T-cell (primary cell): ENCODE measurements at places on chromosomes 3 and 15. TPM values are rescaled to one million over a fixed set of nuclear protein-coding genes. Genes with fewer than 3 reads are reported as not detected.

DNA sequence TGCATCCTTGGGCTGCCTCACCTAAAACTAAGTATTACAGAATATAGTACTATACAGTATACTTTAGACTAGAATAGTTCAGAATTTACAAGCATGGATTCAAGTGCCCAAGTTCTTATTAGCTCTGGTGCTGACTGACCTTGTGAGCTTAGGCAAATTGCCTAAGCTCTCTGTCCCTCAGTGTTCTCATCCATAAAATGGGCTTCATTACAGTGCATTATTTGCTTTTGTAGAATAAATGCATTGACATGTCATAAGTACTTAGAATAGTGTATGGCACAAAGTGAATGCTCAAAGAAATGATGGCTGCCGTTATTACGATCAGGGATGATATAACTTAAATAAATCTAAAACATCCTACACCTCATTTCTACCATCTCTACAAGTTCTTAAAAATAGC lies 269.7 kb downstream of the FOXP1 start:
- no peaks in the 10 kb centered on the region for H3K27me3 ChIP-seq
- H3K4me1 ChIP-seq: peaks cover 32% of the 10 kb centered on the region
- no peaks in the 10 kb centered on the region for H3K36me3 ChIP-seq
- no peak for DNase-seq
- no peak overlapping the region for H3K4me3 ChIP-seq

GRCh38 chr3:193052354-193053045 lies 134.8 kb upstream of the MB21D2 start:
- H3K27ac ChIP-seq: no peak overlapping the region

GRCh38 chr3:71304684-71305083 lies 278.8 kb downstream of the FOXP1 start:
- no peaks in the 10 kb centered on the region for H3K27me3 ChIP-seq
- peak; percentile 34 for DNase-seq
- H3K36me3 ChIP-seq: no peaks in the 10 kb centered on the region
- peak overlapping the region; percentile 65 for H3K27ac ChIP-seq
- peak overlapping the region; percentile 86 for H3K4me3 ChIP-seq

DNA sequence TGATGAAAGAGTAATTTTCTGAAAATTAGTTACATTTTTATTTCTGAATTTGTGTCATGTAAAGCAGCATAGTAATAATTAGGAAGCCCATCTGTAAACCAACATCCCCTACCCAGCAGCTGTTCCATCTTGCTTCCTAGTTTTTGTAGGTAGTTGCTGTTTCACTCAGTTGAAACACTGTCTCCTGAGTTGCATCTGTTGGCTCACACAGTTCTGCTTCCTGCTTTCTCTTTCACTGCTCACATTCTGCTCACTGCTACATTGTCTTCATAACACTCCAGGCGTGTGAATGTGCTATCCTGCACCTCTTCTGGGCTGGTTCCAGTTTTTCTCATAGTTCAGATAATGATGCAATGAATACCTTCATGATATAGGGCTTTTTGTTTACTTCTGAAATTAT lies 123.4 kb downstream of the EPHB1 start:
- no peaks in the 10 kb centered on the region for H3K4me1 ChIP-seq
- no peaks in the 10 kb centered on the region for H3K36me3 ChIP-seq
- no peak overlapping the region for H3K4me3 ChIP-seq
- no peaks in the 10 kb centered on the region for H3K27me3 ChIP-seq

The RPLP1 gene
- 2,552 TPM for total RNA-seq
